Esophagus mucosa (tissue), 1 donor: ENCODE measurements at places on chromosomes 7 and 10. TPM values are rescaled to one million over a fixed set of nuclear protein-coding genes. Genes with fewer than 3 reads are reported as not detected.

The GJC3 gene
- 0.20 TPM for total RNA-seq

The TEX47 gene
- not detected for total RNA-seq

The SLC13A1 gene
- total RNA-seq: not detected

The CAV1 gene
- total RNA-seq: 40.6 TPM

The OR2A12 gene
- not detected for total RNA-seq

The EPO gene
- total RNA-seq: not detected

The RPEL1 gene
- not detected for total RNA-seq

The USP6NL gene
- 33.3 TPM for total RNA-seq

The ZCCHC24 gene
- total RNA-seq: 3.3 TPM

The CDC14C gene
- total RNA-seq: not detected

The PROSER2 gene
- 10.1 TPM for total RNA-seq

The ACSM6 gene
- total RNA-seq: not detected

The CTNNA3 gene
- not detected for total RNA-seq

The BMPR1A gene
- total RNA-seq: 17.3 TPM

The FGFR2 gene
- 27.4 TPM for total RNA-seq
